ENCODE measurements at places on chromosomes 3 and 15.

GRCh38 chr3:108124337-108125152 lies 33.7 kb upstream of the CD47 start:
- peak; percentile 79 for DNase-seq

- DNase-seq, result no peak
These were observed 113.9 kb downstream of the DGKG start for GRCh38 chr3:186247821-186248814.

- no peak for DNase-seq
These were observed 54.0 kb downstream of the KCNAB1 start for GRCh38 chr3:156174229-156174847.

DNA sequence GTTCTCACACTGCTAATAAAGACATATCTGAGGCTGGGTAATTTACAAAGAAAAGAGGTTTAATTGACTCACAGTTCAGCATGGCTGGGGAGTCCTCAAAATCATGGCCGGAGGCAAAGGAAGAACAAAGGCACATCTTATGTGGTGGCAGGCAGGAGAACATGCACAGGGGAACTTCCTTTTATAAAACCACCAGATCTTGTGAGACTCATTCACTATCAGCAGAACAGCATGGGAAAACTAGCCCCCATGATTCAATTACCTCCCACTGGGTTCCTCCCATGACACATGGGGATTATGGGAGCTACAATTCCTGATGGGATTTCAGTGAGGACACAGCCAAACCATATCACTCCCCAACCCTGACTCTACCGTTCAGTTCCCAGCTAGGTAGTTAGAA lies 59.7 kb upstream of the MINAR1 start:
- no peak for DNase-seq

DNA sequence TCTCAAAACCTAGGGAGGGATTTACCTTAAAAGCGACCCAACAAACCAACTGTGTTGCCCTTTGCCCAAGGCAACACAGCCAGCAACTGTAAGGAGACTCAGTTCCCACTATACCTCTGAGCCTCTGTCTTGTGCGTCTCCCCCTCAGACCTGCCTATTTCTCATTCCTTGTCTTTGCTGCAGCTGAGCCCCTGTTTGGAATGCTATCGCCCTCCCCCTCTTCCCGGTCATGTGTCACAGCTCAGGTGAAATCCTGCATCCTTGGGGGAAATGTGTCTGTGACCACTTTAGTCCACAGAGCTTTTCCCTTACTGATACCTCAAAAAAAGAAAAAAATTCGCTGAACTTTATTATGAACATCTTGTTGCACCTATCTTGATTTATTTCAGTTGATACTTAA lies 52.0 kb upstream of the LRIG1 start:
- DNase-seq, result no peak

- DNase-seq, result no peak
These were observed 59.3 kb downstream of the POMGNT2 start for GRCh38 chr3:43046583-43046982.

GRCh38 chr3:126570103-126570541 lies 11.4 kb upstream of the C3orf22 start:
- DNase-seq, result no peak

DNA sequence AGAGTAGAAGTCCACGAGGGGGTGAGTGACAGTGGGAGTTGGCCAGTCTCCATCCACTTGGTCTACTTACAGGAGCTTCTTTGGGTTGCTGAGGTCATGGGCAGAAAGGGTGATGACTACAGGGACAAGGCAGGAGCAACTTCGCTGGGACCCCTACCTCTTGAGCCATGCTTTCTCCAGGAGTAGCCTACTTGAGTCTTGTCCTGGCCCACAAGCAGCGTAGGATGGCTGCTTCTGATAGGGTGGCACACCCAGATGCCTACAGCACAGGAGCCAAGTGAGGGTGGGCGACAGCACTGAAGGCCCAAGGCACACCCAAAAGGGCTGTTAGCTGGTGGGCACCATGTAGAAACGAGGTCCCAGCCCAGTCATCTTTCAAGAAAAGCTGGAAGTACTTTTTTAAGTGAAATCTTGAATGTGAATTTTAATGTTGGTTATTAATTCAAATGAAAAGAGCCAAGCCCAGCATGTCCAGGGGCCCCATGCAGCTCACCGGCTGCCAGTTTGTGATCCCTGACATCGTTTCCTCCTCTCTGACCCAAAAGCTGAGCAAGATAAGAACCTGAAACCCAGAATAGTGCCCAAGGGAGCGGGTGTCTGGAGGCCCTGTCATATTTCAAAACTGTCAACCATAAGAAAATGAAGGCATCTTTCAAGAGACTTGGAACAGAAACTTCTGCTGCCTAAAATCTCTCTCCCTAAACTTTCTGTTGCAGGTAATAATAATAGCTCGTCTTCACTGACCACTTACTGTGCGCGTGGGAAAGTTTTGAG lies 2.2 kb upstream of the CPEB1 start:
- no peak for DNase-seq

- no peak for DNase-seq
These were observed 17.5 kb downstream of the COPS2 start for GRCh38 chr15:49137861-49138260.

DNA sequence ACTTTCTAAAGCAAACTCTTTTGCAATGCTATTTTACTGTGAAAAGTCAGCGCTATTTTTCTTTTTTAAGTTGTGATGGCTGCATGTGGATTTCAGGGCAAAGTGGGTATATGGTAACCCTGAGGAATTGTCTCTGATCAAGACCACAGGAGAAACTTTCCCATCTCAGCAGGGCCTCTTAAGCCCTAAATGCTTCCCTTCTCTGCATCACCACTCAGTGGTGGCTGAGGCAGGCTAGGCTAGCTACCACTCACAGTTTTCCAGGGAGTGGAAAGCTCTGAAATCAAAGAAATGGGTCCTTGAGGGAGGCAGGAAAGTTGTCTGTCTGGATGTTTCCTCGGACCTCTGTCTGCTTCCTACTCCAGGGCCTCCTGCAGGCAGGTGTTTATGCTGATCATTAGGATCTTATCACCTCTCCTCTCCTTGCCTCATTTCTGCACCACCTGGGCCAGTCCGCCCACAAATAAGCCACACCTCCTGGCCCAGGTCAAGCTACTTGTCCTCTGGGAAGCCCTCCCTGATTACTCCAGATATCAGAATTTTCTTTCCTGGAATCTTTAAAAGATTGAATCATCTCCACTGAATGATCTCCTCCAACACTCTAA lies 37.0 kb downstream of the CEMIP start:
- DNase-seq, result no peak

DNA sequence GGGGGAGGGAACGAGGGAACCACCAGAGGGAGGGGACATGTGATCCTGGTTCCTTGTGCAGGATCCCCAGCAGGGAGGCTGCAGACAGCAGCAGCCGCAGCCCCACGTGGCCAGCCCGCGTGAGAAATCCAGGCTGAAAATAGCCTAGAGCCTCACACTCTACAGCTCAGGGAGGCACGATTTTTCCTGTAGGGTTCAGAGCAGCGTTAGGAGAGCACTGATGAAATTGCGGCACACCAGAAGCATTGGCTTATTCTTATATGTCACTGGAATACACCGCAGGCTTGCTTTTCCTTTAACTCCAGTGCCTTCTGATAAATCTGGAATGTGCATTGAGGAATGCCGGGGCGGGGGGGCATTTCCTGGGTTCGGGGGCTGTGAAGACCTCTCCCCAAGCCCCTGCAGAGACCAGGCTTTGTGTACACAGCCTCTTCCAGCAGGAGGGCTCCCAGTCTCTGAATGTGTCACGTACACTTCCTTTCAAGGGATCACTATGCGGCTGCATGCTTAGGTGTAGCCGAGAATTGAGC lies 193.0 kb downstream of the ATP10A start:
- DNase-seq, result no peak

- no peak for DNase-seq
These were observed 37.7 kb upstream of the SYNPR start for GRCh38 chr3:63240381-63240902.

GRCh38 chr15:60745469-60746061 lies 266.6 kb upstream of the ICE2 start:
- no peak for DNase-seq

DNA sequence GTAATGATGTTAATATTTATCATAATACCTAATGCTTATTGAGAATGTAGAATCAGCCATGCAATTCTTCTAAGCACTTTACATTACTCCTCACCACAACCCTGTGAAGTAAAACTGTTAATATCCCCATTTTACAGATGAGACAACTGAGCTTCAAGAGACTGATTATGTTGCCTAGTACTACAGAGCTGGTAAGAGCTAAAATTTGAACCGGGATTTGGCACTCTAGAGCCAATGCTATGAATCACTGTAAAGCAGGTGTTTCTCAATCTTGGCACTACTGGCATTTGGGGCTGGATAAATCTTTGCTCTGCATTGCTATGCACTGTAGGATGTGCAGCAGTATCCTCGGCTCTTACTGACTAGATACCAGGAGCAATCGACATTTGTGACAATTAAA lies 367.7 kb downstream of the MAGI1 start:
- no peak for DNase-seq

- no peak for DNase-seq
These were observed 258.8 kb downstream of the PLOD2 start for GRCh38 chr3:145902166-145902565.

DNA sequence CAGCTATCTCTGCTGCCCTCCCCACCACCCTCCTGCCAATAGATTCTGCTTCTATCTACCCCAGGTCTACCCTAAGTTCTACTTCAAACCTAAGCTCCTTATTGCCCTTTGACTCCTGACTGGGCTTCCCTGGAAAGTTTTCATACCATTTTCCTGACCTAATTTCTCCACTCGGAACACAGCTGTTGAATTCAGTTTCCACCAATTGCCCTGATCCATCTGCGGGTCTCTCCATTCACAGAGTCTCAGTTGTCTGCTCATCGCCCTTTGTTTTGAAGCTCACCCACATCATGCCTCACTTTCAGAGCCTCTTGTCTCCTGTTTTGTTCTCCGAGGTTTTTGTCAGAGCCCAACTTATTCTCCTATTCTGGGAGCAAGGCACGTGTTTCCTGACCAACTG lies 56.8 kb upstream of the ABI3BP start:
- no peak for DNase-seq

GRCh38 chr3:142088522-142088921 lies 60.8 kb downstream of the TFDP2 start:
- no peak for DNase-seq

- DNase-seq, result no peak
These were observed 22.2 kb upstream of the FGD5 start for GRCh38 chr3:14796403-14797077.

GRCh38 chr15:92468991-92469390 lies 75.3 kb downstream of the ST8SIA2 start:
- no peak for DNase-seq

- no peak for DNase-seq
These were observed 42.4 kb upstream of the HERC1 start for GRCh38 chr15:63876085-63876662.

GRCh38 chr3:177992993-177993970 lies 543.0 kb upstream of the KCNMB2 start:
- no peak for DNase-seq

DNA sequence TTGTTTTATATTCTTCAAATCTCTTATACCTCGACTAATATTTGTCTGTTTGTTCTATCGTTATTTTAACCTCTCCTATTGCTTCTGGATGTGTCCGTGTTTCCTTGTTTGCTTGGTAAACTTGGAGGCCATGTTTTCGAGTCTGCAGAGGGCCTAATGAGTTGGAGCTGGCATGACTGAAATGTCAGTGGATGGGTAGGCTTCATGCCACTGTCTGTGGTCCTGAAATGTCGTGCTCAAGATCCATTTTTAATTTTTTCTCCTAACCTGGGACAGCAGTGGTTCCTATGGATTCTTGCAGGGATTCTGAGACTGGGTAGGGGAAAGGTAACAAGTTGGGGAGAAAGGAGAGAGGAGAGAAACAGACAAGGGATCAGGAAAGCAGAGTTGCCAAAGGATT lies 18.8 kb upstream of the GASK1A start:
- no peak for DNase-seq

- DNase-seq, result no peak
These were observed 3.6 kb downstream of the MAP4 start for GRCh38 chr3:48012659-48013058.

- no peak for DNase-seq
These were observed 398 bp upstream of the RAB7A start for GRCh38 chr3:128725547-128726022.

GRCh38 chr3:28134792-28135375 lies 106.5 kb upstream of the CMC1 start:
- no peak for DNase-seq

GRCh38 chr3:119331661-119332060 lies 37.5 kb downstream of the ARHGAP31 start:
- no peak for DNase-seq

GRCh38 chr3:114727373-114727772 lies 419.7 kb downstream of the ZBTB20 start:
- DNase-seq, result no peak

GRCh38 chr15:77030048-77030927 lies 35.4 kb downstream of the PSTPIP1 start:
- no peak for DNase-seq

DNA sequence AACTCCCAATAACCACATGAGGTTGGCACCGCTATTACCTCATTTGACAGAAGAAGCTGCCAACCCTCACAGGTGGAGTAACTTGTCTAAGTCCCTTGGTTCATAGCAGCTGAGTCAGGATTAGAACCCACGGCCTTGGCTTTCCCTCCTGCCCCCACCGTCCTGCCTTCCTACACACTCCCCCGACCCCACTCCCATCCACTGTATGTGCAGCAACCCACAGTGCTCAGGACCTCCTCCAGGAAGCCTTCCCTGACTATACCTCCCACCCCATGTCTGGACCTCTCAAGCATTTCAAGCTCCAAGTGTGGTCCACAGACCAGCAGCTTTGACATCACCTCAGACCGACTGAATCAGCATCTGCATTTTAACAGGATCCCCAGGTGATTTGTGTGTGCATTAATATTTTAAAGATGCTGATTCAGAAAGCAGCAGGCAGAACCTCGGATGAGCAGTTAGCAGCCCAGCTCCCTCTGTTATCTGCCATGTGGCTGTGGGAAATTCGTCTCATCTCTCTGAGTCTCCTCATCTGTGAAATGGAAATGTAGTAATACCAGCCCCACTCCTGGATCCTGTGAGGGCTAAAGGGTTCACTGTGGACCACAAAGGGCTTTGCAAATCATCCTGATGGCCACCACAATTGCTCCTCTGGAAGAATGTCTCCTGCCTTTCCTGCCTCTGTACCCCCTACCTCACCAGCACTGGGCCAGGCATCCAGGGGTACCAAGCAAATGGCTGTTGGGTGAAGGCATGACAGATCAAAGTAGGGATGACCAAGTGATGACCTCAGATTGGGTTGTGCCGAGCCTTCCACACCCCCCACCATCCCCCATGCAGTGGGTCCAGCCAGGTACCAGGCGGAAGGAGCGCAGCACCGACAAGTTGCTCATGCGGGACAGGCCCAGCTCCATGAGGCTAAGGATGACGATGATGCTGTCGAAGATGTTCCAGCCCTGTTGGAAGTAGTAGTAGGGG lies 62.7 kb downstream of the SCN5A start:
- no peak for DNase-seq
